Hematopoietic multipotent progenitor cell (in vitro differentiated cells): ENCODE measurements at places on chromosomes 1 and 21. TPM values are rescaled to one million over a fixed set of nuclear protein-coding genes. Genes with fewer than 3 reads are reported as not detected.

The C8B gene
- not detected for total RNA-seq

DNA sequence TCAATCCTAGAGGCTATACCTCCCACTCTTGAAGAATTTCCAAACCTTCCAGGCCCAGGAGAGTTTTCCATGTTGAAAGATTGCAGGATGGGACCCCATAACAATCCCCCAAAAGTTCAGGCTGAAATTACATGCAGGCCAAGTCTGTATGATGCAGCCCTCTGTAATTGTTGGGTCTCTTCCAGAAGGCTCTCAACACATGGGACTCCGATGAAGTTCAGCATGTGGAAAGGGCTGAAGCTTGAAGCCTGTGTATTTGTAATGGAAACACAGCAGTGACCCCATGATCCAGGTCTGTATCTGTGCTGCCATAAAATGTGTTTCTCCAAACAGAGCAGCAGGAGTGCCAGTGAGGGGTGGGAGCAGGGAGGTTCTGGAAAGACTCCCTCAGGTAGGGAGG is 202.5 kb upstream of the LYPLAL1 start:
- no peak for DNase-seq

GRCh38 chr1:218953386-218953785 is 220.3 kb upstream of the LYPLAL1 start:
- no peak for DNase-seq

DNA sequence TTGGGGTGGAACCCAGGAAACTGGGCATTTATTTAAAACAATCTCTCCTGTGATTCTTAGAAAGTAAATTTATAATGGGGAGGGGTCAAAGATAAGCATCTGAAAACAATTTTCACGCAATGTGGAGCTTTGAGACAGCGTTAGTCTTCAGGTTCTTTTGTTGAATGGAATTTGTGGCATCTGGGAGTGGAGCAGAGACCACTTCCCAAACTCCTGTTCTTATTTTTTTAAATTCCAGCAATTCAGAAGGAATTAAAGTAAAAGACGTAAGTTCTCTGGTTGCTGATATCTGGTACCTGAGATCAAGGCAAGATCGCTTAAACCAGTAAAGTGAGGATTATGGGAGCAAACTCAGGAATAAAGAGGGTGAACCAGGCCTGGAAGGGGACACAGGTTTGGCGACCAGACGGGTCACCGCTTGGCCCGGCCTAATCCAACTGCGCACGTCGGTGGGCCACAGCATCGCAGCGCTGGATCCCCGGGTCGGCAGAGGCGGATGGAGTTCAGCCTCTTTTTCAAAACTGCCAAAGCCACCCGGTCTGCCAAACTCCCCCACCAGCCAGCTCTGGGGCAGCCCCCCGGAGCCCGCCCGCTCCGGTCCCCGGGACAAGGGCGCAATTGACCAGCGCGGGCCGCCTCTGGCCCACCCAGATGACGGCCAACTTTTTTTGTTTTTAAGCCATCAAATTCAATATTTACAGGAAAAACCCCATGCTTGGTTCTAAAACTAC is 754 bp upstream of the PDPN start:
- no peak for DNase-seq

GRCh38 chr21:22174746-22175145 is 1176.5 kb downstream of the NCAM2 start:
- no peak for DNase-seq

DNA sequence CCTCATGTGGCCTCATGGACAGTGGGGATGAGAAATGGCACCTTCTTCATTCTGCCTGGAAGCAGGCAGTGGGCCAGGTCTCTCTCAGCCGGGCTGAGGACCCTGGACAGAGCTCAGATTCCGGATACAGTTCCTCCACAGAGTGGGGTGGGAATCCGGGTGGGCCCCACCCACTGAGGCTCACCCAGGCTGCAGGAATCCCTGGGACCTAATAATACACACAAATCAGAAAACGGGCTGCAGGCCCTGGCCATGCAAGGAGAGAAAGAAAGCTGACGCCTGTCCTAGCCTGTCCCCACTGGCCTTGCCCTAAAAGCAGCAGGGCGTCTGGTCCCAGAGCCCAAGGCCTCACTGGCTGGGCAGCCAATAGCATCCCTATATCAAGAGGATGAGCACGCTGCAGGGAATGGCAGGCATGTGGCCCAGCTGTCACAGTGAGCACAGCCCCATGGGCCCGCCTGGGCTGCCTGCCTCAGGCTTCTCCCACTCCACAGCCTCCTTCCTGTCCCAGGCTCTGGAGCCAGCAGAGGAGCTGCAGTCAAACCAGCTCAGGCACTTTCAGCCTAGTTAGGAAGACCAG is 25.3 kb downstream of the ACTA1 start:
- DNase-seq: no peak

GRCh38 chr1:14507262-14507661 is 91.2 kb upstream of the KAZN start:
- DNase-seq: no peak

DNA sequence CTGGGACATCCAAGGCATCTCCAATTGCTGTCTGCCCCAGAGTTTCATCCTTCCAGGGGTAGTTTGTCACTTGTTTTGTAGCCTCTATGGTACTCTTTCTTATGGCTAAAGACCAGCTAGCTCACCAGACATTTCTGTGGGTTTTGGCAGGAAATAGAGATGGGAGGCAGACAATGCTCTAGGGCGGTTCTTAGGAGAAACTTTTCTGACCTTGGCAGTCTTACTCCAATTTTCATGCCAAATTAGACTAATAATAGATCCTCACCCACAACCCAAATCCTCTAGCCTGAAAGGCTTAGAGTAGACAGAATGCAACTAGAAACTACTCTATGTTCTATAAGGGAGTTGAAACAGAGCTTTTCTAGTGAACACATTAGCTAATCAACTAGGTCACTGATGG is 69.8 kb downstream of the LRIG2 start:
- no peak for DNase-seq

DNA sequence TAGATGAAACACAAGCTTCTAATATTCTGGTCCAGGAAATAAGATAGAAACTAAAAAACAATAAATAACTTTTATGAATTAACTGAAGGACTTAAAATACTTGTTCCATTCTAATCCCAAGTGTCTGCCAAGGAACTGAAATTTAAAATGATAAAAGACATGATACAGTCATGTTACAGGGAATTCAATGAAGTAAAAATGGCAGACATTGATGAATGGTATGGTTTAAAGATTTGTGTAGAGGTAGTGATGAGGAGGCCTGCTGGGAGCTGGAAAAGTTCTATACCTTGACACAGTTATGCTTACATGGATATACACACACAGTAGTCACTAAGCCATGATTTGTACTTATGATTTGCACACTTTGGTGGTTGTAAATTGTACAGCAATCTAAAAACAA is 2.1 kb upstream of the UBR4 start:
- no peak for DNase-seq

- DNase-seq: no peak
Observed at GRCh38 chr1:176897350-176898236, 266.9 kb downstream of the ASTN1 start.

- no peak for DNase-seq
Observed at GRCh38 chr1:200526709-200527612, 93.6 kb downstream of the KIF14 start.

- no peak for DNase-seq
Observed at GRCh38 chr1:88451856-88452255, 232.2 kb upstream of the PKN2 start.

- peak; percentile 59 for DNase-seq
Observed at GRCh38 chr1:171715813-171716251, 26.0 kb downstream of the VAMP4 start.
